ENCODE measurements at places on chromosomes 5 and 9.

GRCh38 chr5:142506046-142506445 is 179.8 kb downstream of the FGF1 start:
- DNase-seq, result no peak

- DNase-seq, result no peak
Observed at GRCh38 chr9:38347271-38347671, 45.2 kb upstream of the ALDH1B1 start.

DNA sequence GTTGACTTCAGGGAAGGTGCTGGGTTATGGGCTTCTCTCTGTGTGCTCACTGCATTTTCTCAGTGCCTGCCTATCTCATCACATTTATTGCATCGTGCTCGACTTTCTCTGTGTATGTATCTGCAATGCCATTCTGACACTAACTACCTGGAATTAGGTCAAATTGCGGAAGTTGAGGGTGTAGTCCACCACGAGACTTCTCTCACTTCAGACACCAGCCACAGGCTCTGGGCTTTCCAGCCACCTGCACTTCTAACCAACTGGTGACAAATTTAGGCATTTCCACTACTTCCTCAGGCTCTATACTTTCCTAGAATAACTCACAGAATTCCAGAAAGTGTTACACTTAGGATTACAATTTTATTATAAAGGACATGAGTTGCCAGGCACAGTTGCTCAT is 188.6 kb upstream of the ZNF608 start:
- peak; percentile 46 for DNase-seq

GRCh38 chr9:20048985-20049384 is 260.1 kb upstream of the SLC24A2 start:
- DNase-seq, result no peak

GRCh38 chr5:153080940-153081339 is 409.5 kb upstream of the GRIA1 start:
- DNase-seq, result no peak

DNA sequence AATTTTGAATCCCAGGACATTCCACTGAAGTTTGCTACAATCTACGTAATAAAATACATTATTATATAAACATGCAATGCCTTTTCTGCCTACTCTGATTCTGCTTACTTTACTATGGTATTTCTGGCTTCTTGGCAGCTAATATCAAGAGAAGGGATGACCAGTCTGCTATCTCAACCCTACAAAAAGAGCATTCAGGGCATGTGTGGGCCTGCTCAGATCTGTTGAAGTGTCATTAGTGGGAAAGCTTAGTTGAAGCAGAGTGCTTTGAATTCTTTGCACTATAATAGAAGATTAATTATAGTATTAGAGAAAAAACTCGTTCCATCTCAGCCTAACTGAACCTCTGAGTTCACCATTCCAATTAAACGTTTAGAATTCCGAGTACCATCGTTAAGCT is 339.5 kb upstream of the ISL1 start:
- DNase-seq, result no peak

DNA sequence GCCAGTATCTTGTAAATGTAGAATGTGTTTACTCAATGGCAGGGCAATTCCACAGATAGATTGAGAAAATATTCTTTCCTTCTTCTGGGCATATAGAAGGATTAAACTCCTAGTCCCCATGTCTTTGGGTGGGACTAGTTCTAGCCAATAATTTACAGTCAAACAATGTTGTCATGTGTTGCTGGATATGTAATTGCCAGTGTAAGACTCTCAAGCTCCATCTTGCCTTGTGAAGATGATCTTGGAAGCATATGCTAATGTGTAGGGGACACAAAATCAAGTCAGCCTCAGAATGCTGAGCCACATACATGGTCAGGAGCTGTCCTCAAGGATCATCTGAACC is 386.9 kb downstream of the CETN3 start:
- no peak for DNase-seq

DNA sequence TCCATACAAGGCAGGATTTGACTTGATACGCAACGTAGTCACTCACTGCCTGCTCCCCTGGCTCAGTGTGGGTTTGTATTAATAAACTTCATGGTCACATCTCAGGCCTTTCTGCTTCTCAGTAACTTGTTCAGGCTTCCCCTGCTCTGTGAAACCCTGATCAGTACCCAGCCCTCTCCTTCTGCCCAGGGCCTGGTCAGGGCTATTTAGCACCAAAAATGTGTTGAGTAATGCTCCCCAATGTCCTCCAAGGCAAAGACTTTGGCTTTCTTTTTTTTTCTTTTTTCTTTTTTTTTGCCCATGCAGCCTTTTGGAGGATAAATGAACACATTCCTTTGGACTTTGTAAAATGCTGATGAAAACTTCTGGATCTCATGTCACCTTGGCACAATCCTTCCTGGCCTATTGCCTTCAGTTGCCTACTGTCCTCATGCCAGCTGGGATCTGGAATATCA is 399.2 kb upstream of the KLF4 start:
- no peak for DNase-seq

DNA sequence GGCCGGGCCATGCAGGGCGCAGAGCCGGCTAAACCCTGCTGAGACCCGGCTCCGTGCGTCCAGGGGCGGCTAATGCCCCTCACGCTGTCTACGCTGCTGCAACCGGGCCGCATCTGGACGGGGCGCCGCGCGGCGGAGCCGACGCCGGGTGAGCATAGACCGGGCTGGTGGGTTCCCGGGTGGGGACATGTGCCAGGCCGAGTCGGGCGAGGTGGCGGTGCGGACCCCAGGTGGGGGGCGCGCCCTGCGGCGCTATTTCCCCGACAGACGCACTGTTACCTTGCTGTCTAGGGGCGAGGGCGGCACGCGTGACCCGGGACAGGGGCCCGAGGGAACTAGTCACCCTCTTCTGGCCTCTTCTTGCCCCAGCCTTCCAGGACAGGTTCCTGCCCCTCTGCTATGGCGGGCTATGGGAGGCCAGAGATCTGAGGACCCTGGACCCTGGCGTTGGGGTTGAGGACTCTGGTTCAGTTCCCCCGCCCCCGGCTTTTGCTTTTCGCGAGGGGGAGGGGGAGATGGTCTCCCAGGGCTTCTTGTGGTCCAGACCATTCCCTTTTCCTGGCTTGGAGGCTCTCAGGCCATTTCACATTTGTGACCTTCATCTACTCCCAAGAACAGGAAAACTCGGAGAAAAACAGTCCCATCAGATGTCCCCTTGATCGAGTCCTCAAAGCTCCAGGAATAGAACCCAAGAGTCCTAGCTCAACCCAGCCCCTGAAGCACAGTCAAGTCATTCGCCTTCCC is 536 bp downstream of the SLC27A4 start:
- DNase-seq, result no peak

GRCh38 chr9:75891277-75891741 is 836 bp downstream of the PCSK5 start:
- no peak for DNase-seq

DNA sequence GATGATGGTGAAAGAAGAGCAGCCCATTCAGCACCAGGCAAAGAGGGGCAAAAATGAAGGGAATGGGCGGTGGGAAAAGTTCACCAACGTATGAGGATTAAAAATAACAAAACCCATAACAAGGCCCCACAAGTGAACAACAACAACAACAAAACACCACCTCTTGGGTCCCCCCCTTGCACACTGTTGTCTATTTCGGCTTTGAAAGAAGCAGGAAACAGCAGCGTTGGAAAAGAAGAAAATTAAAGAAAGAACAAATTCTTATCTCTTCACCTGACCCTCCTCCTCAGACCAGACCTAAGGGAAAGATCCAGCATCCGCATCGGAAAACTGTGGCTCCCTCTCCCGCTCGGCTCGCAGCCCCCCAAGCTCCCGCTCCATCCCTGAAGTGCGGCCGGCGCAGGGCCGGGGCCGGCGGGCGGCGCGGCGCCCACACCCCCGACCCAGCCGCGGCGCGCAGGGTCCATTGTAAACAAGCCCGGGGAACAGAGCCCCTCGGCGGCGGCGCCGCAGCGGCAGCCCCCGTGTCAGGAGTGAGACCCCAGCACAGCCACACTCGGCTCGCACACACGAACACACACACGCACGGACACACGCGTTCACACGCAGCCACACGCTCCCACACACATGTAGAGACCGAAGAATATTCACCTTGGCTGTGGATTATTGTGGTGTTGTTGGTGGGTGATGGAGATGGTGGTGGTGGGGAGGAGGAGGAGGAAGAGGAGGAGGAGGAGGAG is 535 bp downstream of the RFX3 start:
- DNase-seq, result peak; percentile 16

GRCh38 chr5:40078898-40079575 is 600.7 kb upstream of the PTGER4 start:
- no peak for DNase-seq

- no peak for DNase-seq
Observed at GRCh38 chr9:92605224-92605623, 64.7 kb downstream of the IPPK start.

GRCh38 chr9:114366334-114367128 is 21.3 kb downstream of the AKNA start:
- DNase-seq, result peak; percentile 48

- no peak for DNase-seq
Observed at GRCh38 chr5:143886651-143887638, 75.0 kb downstream of the HMHB1 start.

DNA sequence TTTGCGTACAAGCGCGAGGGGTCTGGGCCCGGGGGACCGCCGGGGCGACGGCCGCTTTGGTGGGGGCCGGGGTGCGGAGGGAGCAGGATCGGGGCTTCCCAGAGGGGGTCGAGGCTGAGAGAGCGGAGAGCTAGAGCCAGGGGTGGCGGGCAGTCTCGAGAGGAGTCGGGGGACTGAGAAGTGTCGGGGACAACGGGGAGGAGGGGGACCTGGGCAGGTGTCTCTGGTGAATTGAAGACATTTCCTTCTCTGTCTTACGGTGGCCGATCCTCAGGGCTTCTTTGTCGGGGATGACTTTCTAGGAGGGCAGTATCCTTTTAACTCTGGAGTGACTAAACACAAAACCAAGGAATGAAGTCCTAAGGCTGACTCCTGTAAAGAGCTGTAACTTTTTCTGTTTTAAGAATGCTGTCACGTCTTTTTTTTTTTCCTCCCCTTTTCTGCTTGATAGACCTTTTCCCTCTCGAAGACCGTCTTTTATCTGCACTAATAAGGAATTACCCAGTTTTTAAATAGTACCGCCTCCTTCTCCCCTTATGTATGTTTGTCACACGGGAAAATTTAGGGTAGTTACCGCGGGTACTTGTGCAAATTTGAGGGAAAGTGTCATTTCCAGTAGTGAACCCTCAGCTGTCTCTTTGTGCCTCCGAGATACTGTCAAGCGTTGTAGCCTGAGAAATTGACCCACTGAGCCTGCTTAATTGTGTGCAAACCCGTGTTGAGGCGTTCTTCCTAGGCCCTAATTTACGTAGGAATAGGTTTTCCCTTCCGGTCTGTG is 822 bp downstream of the DENND4C start:
- DNase-seq, result peak; percentile 28

GRCh38 chr5:39531306-39531705 is 106.5 kb upstream of the DAB2 start:
- no peak for DNase-seq

GRCh38 chr5:98769210-98769958 is 4.1 kb upstream of the RGMB start:
- DNase-seq, result peak; percentile 54

- DNase-seq, result no peak
Observed at GRCh38 chr9:130041648-130042405, 1.2 kb downstream of the FNBP1 start.

DNA sequence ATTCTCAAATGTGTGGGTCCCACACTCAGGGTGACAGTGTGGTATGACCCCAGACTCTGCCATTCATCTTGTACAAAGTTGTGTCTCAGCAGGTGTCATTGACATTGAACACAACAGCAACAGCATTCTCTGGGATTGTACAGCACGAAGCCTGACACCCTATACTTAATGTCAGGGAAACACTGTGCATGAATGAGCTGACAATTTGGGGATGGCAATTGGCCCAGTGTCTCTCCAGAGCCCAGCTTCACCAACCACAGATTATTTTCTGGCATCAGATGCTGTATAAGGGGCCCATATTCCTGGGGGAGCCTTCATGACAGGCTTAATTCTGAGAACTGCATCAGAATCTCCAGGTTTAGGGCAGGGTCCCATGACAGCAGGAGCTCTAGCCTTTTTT is 143.2 kb downstream of the GCNT1 start:
- DNase-seq, result no peak

- no peak for DNase-seq
Observed at GRCh38 chr5:13749766-13750165, 194.7 kb downstream of the DNAH5 start.

Measured in GM10248 (cell line).